HuH-7.5 (cell line): ENCODE measurements at places on chromosomes 5 and 9.
A peak's percentile ranks its signal among the peaks of the same experiment; 100 is the strongest.

DNA sequence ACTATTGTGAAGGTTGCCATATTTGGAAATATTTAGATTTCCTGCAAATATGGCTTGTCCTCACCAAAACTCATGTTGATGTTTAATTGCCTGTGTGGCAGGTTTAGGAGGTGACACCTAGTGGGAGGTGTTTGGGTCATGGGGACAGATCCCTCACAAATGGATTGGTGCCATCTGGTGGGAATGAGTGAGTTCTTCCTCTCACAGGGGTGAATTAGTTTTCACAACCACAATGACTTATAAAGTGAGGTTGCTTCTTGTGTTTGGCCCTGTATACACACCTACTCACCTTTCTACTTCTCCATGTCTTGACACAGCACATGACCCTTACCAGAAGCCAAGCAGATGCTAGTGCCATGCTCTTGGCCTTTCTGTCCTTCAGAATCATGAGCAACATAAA is 41.1 kb downstream of the ISOC1 start:
- DNase-seq, result no peak

DNA sequence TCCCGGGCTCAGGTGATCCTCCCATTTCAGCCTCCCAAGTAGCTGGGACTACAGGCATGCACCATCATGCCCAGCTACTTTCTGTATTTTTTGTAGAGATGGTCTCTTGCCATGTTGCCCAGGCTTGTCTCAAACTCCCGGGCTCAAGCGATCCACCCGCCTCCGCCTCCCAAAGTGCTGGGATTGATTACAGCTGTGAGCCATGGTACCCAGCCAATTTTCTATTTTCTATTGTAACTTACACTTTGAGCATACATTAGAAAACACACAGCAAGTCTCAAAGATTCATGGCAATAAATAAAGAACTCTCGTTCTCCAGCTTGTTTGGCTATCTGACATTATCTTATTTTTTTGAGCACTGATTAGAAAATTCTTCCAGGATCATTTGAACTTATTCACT is 228.7 kb downstream of the ADAMTS6 start:
- DNase-seq, result no peak

DNA sequence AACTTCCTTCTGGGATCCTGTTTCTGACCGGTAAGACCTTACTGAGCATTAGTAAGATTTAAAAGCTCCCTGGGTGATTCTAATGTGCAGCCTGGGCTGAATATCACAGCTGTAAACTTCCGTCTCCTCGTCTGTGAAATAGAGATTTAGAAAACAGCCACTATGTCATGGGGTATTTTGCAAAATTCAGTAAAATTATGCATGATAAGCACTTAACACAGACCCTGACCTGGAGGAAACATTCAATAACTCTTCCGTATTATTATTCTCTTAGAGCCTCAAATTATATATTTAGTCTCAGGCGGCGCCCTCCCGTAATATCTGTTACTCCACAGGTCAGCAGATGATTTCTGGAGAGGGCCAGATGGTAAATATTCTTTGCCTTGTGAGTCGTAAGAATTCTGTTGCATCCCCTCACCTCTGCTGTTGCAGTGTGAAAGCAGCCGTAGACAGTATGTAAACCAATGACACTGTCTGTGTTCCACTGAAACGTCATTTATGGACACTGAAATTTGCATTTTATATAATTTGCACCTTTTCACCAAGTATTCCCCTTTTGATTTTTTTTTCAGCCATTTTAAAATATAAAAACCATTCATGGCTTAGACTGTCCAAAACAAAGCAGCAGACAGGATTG is 39.2 kb upstream of the RARS1 start:
- DNase-seq, result no peak

DNA sequence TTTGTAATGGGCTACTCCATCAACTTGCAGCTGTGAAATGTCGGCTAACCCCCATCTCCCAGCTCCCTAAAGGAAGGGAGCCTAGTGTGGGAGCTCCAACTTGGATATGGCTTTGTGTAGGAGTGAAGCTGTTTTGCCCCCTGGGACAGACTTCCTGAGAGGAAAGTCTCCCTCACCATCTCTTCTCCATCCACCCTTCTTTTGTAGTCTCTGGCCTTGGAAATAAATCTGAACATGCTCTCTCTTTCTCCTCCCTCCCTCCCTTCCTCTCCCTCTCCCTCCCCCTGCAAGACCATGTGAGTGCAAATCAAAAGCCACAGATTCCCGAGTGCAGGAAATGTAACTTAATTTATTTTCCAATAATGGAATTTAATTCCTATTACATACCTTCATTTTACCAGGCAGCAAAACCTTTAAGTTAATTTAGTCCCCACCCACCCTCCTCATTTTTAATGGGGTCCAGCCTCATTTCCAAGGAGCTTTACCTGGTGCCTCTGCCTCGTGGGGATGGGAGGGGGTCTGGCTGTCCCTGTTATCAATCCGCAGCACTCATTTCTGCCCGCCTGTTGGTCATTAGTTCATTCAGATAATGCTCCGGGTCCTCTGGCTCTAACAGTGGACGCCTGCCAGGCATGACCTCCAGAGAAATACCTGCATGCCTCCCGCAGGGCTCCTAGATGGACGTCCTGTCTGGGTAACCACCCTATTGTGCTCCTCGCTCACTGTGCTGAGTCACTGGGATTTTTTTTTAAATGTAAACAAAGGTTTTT is 122.9 kb upstream of the TAF11L2 start:
- no peak for DNase-seq

- peak; percentile 70 for DNase-seq
Observed at GRCh38 chr9:129567842-129568559, 52.9 kb downstream of the C9orf50 start.

DNA sequence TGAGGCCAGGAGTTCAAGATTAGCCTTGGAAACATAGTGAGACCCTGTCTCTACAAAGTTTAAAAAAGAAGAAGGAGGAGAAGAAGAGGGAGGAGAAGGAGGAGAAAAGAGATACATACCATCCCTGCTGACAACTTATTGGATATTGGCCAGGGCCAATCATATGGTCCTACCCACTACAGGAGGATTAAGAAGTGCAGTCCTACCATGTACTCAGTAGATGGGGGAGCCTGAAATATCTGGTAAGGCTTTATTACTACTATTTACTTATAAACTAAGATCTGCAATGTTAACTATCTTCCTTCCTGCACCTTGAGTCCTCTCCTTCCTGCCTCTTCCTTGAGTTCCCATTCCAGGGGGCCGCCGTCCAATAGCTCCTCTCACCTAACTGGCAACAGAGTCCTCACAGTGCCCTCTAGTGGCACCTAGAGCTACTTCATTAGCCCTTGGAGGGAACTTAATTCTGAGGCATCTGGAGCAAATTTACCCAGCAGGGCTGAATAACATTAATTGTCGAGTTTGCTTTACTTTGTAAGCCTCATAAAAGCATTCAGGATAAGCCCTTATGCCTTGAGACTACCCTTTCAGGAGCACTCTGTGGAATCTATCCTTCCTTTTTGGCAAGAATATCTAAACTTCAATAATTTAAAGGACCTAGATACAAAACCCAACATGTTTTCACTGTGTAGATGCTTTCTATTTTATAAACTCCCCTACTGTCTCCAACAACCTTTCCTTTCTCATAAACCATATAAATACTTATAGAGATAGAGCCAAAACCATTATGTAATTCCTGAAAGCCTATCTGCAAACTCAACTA is 39.1 kb upstream of the RANBP6 start:
- DNase-seq, result no peak

DNA sequence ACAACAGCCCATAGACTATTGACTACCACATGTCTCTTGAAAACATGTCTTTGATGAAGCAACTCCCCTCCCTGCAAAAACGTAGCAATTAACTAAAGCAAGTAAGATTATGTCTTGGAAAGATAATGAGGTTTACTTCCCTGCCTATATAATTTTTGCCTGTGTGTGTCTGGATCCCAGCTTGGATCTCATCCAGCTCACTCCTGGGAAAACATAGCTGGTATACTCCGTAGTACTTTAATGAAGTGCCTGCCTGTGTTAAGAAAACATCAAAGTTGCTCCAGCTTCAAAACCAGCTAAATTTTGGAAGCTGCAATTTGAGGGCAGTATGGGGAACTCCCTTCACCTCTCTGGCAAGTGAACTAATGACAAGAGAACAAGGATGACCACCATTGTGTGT is 182.6 kb upstream of the C9orf72 start:
- no peak for DNase-seq

DNA sequence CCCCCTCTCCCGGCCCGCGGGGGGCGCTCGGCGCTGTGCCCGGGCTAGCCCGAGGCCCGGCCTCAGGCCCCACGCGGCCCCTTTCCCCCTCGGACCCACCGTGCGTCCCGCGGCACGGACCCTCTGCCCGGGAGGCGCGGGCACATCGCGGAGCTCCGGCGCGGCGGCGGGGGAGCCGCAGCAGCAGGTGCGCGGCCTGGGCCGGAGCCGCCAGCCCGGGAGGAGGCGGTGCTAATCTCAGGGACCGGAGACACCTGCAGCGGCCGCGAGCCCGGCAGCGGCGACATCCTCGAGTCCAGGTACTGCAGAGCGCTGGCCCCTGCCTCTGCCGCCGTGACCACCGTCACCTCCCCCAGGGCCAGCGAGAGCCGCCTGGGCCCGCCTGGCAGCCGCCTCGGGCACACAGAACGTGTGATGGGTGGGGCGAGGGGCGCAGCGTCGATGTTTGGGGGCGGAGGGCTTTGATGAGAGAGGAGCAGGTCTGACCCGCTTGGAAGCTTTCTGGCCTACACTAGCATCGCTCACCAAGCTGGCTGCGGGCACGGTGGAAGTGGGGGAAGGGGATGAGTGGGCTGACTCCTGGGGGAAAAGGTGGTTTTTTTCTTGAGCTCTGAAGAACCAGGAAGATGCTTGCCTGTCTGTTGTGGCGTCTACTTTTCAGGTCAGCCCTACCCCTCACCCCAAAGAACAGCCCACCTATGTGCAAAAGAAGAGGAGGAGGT is 524 bp downstream of the CYFIP2 start:
- DNase-seq, result peak; percentile 29

DNA sequence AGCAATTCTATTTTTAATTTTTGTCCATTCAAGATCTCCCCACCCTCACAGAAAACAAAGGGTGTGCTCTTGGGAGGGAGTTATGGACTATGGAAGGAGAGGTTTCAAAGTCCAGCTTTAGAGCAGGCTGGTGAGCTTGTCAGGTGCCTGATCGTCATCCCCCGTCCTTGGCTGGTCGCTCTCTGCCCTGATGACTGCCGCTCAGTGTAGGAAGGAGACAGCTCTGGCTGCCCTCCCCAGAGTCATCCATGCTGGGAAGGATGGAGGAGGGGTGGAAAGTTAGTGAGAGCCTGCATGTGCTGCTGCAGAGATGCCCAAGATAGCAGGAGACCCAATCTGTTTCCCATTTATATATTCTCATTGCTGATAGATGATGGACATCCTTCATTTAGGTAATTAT is 96.6 kb downstream of the NLN start:
- DNase-seq, result peak; percentile 11

DNA sequence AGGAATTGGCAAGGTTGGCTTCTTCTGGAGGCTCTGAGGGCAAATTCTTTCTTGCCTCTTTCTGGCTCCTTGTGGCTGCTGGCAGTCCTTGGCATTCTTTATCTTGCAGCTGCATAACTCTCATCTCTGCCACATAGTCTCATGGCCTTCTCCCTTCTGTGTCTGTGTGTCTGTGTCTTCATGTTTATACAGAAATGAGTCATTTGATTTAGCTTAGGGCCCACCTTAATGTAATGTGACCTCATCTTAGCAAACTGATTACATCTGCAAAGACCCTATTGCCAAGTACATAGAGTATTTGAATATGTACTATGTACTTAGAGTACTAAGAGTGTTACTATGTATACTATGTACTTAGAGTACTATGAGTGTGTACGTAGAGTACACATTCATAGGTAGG is 122.5 kb downstream of the RFK start:
- no peak for DNase-seq
